ENCODE measurements at places on chromosomes 3 and 15. TPM values are rescaled to one million over a fixed set of nuclear protein-coding genes. Genes with fewer than 3 reads are reported as not detected.

The COL6A5 gene
- total RNA-seq, result not detected

GRCh38 chr15:78638658-78639314, 2.2 kb downstream of the CHRNB4 start:
- peaks cover 13% of the 10 kb centered on the region for H3K4me1 ChIP-seq
- H3K27me3 ChIP-seq, result peaks cover 14% of the 10 kb centered on the region
- no peak overlapping the region for H3K27ac ChIP-seq
- no peak overlapping the region for H3K4me3 ChIP-seq
- peak; percentile 58 for DNase-seq

- no peaks in the 10 kb centered on the region for H3K27me3 ChIP-seq
- H3K4me3 ChIP-seq, result no peak overlapping the region
- DNase-seq, result no peak
- no peaks in the 10 kb centered on the region for H3K4me1 ChIP-seq
- no peaks in the 10 kb centered on the region for H3K36me3 ChIP-seq
These were observed 92.9 kb upstream of the AGBL1 start for GRCh38 chr15:85986741-85987140.

The RFC4 gene
- 105 TPM for total RNA-seq

GRCh38 chr3:13016083-13016720, 57.0 kb downstream of the IQSEC1 start:
- H3K4me1 ChIP-seq, result peaks cover 52% of the 10 kb centered on the region
- peak; percentile 79 for DNase-seq
- H3K4me3 ChIP-seq, result peak overlapping the region; percentile 78

DNA sequence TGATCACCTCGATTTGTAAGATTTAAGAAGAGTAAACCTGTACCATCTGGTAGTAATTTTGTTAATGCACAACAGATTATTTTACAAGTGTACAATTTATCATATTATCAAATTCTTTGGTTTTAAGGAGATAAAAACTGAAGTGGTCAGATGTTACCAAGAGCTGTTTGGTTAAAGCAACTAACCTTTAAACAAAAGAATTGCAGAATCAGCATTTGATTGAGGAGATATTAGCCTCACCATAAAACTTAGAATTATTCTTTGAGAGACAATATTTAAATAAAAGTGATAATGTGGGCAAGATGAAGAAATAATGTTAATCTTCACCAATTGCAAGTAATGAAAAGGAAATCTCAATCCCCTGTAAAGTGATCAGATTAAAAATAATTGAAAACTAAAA, 1034.9 kb downstream of the ROBO1 start:
- no peak overlapping the region for H3K27ac ChIP-seq
- H3K4me1 ChIP-seq, result no peaks in the 10 kb centered on the region
- no peak overlapping the region for H3K4me3 ChIP-seq
- no peaks in the 10 kb centered on the region for H3K27me3 ChIP-seq
- DNase-seq, result no peak
- no peaks in the 10 kb centered on the region for H3K36me3 ChIP-seq

GRCh38 chr15:92749216-92749615, 93.6 kb upstream of the FAM174B start:
- H3K4me1 ChIP-seq, result no peaks in the 10 kb centered on the region
- no peak overlapping the region for H3K4me3 ChIP-seq
- no peaks in the 10 kb centered on the region for H3K27me3 ChIP-seq
- no peak overlapping the region for H3K27ac ChIP-seq

GRCh38 chr3:69013253-69014021, at the start of gene EOGT:
Gene EOGT, minus strand, starts transcription at chr3:69013684. Its CDS starts 3,838 bp downstream, at chr3:69009846.
- H3K27ac ChIP-seq, result peak within 1 kb of the TSS; percentile 93
- peaks cover 29% of the 10 kb centered on the region for H3K4me1 ChIP-seq
- DNase-seq, result peak; percentile 80
- no peaks in the 10 kb centered on the region for H3K27me3 ChIP-seq
- peaks cover 20% of the 10 kb centered on the region for H3K36me3 ChIP-seq

DNA sequence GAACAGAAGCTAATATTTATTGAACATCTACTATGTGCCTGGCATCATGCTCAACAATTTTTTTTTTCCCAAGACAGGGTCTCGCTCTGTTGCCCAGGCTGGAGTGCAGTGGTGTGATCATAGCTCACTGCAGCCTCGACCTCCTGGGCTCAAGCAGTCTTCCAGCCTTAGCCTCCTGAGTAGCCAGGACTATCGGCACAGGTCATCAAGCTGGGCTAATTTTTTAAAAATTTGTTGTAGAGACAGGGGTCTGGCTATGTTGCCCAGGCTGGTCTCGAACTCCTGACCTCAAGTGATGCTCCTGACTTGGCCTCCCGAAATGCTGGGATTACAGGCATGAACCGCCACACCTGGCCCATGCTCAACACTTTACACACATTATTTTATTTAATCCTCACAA, 35.7 kb upstream of the CILP start:
- no peak for DNase-seq
- H3K4me3 ChIP-seq, result no peak overlapping the region
- no peaks in the 10 kb centered on the region for H3K27me3 ChIP-seq
- H3K36me3 ChIP-seq, result peaks cover 2% of the 10 kb centered on the region
- H3K4me1 ChIP-seq, result no peaks in the 10 kb centered on the region

- no peak for DNase-seq
- peaks cover 5% of the 10 kb centered on the region for H3K27me3 ChIP-seq
- H3K27ac ChIP-seq, result no peak overlapping the region
- H3K36me3 ChIP-seq, result no peaks in the 10 kb centered on the region
These were observed 142.0 kb upstream of the UBE2E1 start for GRCh38 chr3:23663661-23664186.

DNA sequence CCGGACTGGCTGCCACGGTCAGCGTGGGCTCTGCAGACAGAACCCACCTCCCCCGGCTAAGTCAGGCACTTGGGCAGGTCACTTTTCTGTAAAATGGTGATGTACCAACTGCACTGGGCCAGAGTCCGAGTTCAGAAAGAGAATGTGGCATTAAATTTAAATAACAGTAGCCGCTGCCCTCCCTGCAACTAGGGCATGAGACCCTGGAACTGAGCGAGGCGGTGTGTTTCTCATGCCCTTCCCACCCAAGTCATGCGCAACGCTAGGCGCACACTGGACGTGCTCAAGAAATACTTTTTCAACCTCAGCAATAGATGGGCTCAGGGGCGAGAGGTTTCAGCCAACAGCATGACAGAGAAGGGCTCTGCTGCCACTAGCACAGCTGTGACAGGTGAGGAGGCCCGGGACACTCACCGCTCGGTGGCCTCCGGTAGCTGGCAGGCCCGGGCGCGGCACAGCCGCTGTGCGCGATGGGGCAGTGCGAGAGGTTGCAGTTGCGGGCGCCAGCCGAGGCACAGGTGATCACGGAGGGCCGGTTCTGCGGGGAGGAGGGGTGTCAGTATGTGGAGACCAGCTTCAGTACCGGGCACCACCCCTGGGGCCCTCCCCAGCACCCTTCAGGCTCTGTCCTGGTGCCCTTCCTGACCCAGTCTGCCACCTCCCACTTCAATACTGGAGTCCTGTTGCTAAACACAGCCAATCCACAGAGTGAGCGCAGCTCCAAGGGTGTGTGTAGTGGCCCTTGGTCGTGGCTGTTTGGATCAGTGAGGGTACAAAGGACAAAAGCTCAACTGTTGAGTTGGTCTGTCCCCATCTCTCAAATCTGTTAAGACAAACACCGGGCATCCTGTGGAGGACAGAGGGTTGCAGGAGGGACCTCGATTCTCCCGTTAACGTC, 84.5 kb downstream of the VGLL4 start:
- H3K36me3 ChIP-seq, result peaks cover 14% of the 10 kb centered on the region
- H3K4me1 ChIP-seq, result peaks cover 6% of the 10 kb centered on the region
- no peak overlapping the region for H3K4me3 ChIP-seq
- no peak overlapping the region for H3K27ac ChIP-seq

The KLHL40 gene
- not detected for total RNA-seq

DNA sequence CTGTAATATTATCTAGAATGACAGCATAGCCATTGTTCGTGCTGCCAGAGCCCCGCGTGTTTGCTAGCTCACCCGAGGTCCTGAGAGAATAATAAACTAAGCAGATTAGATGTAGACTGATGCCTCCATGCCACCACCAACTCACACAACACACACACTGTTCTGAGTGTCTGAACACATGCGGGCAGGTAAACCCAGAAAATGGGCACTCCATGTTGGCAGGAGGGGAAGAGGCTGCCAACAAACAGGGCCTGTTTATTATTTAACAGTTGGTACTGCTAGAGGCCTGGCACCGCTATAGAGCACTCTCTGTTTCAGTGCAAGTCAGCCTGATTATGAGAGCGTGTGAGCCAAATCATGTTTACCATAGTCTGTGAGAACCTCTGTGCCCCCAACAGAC, 299.0 kb downstream of the ZBTB20 start:
- H3K27me3 ChIP-seq, result no peaks in the 10 kb centered on the region
- H3K4me3 ChIP-seq, result no peak overlapping the region
- H3K36me3 ChIP-seq, result no peaks in the 10 kb centered on the region
- H3K4me1 ChIP-seq, result no peaks in the 10 kb centered on the region
- DNase-seq, result no peak

The B3GALNT1 gene
- total RNA-seq, result 2.9 TPM

- H3K27me3 ChIP-seq, result no peaks in the 10 kb centered on the region
- no peak for DNase-seq
- no peaks in the 10 kb centered on the region for H3K36me3 ChIP-seq
- no peak overlapping the region for H3K4me3 ChIP-seq
These were observed 21.8 kb downstream of the P2RY12 start for GRCh38 chr3:151362751-151363174.

GRCh38 chr3:38149708-38150107, 11.2 kb downstream of the MYD88 start:
- H3K27ac ChIP-seq, result no peak overlapping the region
- H3K4me1 ChIP-seq, result peaks cover 39% of the 10 kb centered on the region
- no peak overlapping the region for H3K4me3 ChIP-seq
- no peak for DNase-seq
- H3K36me3 ChIP-seq, result peaks cover 13% of the 10 kb centered on the region

The REC114 gene
- not detected for total RNA-seq
